Placental epithelial cell (primary cell): ENCODE measurements at places on chromosomes 2 and 18. TPM values are rescaled to one million over a fixed set of nuclear protein-coding genes. Genes with fewer than 3 reads are reported as not detected.

Gene RAX
- total RNA-seq = not detected in 2 replicates

Gene CENPA
- 1.6 and 2.7 TPM in 2 replicates for total RNA-seq

Gene CCT4
- total RNA-seq = 95.4 and 122 TPM in 2 replicates

Gene SH3RF3
- 0.22 TPM in 1 of 2 replicates, not detected in the other for total RNA-seq

Gene WIPF1
- 13.7 TPM in 2 replicates for total RNA-seq

Gene HOXD13
- total RNA-seq = not detected in 2 replicates

Gene GPR39
- total RNA-seq = 34.2 and 64.2 TPM in 2 replicates

Gene SYT4
- total RNA-seq = not detected in 2 replicates

Gene CYP27A1
- 1.1 and 2.4 TPM in 2 replicates for total RNA-seq
